Activated T-helper 1 cell treated with anti-CD3 and anti-CD28 coated beads, Interleukin-2, amount 50 U/mL, for 16 hours (primary cell): ENCODE measurements at places on chromosomes 16 and 17.

DNA sequence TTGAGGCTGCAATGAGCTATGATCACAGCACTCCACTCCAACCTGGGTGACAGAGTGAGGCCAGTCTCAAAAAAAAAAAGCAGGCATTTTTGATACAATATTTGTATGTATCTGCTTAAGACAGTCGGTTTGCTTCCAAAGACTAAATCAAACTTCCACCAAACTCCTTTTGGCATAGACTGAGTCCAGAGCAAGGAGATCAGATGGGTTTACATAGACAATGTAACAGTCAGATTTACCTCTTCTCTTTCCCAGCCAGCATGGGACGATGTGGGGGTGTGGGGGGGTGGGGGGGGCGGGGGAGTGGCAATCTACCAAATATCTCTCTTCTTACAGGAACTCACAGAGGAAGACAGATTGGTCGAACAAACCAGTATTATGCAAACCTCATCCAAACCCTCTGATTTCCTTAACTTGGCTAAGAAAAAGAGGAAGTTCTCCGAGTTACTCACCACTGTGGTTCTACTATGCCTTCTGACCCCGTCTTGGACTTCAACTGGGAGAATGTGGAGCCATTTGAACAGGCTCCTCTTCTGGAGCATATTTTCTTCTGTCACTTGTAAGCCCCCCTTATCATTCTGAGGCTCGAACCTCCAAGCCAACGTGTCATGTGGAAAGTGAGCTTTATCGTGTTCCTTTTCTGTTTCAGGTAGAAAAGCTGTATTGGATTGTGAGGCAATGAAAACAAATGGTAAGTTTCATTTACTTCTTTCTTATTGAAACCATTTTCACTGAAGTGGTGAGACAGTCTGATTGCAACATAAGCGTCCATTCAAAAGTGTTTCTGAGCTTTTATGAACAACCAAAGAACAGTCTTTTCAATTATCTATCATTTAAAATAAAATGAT is at the start of gene MILR1:
Gene MILR1 (plus strand): TSS at position 451 of the 848 bp plus-strand sequence. CDS start 54 bp downstream, at position 505.
- no peak for DNase-seq

DNA sequence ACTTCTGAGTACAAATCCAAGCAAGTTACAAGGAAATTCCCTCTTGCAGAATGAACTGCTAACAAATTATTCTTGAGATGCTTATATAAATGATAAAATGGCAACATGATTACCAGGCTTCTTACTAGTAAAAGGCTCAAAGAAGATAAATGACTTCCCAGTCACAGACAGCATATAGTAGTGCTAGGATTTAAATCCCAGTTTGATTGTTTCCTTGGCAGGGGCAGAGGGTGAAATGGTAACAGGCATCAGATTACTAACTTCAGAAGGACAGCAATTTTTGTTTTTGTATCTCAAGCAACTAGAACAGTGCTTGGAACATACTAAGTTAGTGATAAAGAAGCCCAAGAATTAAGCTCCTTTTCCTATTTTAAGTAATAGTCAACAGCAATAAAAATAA is 102.8 kb downstream of the SSH2 start:
- no peak for DNase-seq

DNA sequence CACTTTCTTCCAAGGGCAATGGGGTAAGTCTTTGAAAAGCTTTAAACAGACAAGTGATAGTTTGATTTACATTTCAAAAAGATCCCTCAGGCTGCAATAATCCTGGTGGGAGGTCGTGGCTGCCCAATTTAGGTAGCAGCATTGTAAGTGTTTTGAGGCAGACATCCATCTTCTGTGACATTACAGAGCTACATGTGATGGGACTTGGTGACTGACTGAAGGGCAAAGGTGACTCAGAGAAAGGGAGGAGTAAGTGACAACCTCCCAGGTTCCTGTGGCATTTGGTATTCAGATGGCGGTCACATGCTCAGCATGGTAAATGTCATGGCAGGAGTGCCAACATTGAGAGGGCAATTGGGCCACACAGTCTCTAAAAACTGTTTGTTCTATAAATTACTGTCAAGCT is 26.5 kb downstream of the STAT3 start:
- DNase-seq = no peak

DNA sequence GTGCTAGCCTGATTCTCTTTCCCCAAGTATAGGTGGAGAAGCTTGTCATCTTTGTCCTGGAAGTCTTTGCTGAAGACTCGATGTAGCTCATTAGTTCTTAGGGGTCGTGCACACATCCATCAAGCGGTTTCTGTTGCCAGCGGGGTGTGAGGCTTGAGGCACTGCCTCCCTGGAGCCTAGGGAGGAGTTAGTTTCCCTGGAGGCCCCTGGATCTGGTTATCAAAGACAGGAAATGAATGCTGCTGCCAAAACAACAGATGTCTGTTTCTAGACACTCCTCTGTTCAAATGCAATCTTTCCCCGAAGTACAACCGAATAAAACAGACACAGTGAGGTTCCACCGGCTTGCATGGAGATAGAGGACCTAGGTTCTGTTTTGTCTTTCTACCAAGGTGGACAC is 17.5 kb downstream of the HS3ST4 start:
- DNase-seq = no peak

GRCh38 chr16:17377360-17378324 is 93.1 kb downstream of the XYLT1 start:
- no peak for DNase-seq

GRCh38 chr17:81237591-81238489 is 1.0 kb downstream of the TEPSIN start:
- DNase-seq = no peak
